Left ventricle myocardium inferior (tissue), 1 donor: ENCODE measurements at places on chromosomes 2 and 18. TPM values are rescaled to one million over a fixed set of nuclear protein-coding genes. Genes with fewer than 3 reads are reported as not detected.

Gene SNORC
- total RNA-seq, result 1.0 TPM

Gene ARHGEF4
- total RNA-seq, result 5.3 TPM

Gene ALPG
- not detected for total RNA-seq

Gene LINC00305
- total RNA-seq, result not detected

Gene IL37
- not detected for total RNA-seq

Gene ARHGAP15
- total RNA-seq, result 7.0 TPM

Gene CREG2
- not detected for total RNA-seq

Gene LCT
- total RNA-seq, result not detected

Gene PRKAG3
- 0.14 TPM for total RNA-seq
